Osteocyte (in vitro differentiated cells): ENCODE measurements at places on chromosomes 2 and 18.

DNA sequence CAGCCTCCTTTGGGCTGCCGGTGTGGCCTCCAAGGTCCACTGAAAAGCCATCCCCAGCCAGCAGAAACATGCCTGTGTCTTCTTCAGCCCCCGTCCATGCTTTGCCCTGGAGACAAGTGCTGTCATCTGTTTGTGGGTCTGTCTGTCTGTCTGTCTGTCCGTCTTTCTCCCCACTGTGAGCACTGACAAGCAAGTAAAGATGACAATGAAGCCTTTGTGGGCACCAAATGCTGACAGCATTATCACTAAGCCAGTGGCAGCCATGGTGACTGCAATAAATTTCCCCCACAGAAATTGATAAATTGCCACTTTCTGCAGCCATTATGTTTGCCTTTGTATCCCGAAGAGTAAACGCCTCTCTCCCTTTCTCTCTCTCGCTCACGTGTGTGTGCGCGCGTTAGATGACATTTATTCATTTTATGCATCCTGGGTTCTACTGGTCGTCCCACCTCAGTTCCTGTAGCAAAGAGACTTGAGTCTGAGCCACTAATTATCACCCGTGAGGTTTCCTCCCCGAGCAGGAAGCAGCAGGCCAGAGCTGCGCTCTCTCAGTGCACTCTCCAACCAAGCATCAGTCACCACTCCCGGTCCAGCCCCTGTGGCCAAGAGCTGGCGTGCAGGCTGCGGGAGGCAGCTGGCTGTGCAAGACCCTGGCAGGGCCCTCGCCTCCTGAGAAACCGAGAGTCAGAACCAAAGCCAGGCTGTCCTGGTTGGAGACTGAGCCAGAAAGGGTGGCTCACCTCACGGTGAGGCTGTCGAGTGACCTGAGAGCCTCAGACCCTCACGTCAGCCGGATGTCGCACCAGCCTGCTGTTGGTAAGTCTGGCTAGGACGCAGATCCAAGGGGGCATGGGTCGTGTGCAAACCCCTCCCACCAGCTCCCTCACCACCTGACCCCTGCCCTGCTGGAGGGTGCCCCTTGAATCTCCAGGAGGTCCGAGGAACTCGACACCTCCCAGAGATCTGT lies 6.9 kb downstream of the STEAP3 start:
- no peak for DNase-seq

- no peak for DNase-seq
Measured at GRCh38 chr2:234290671-234291070, 206.2 kb downstream of the ARL4C start.

DNA sequence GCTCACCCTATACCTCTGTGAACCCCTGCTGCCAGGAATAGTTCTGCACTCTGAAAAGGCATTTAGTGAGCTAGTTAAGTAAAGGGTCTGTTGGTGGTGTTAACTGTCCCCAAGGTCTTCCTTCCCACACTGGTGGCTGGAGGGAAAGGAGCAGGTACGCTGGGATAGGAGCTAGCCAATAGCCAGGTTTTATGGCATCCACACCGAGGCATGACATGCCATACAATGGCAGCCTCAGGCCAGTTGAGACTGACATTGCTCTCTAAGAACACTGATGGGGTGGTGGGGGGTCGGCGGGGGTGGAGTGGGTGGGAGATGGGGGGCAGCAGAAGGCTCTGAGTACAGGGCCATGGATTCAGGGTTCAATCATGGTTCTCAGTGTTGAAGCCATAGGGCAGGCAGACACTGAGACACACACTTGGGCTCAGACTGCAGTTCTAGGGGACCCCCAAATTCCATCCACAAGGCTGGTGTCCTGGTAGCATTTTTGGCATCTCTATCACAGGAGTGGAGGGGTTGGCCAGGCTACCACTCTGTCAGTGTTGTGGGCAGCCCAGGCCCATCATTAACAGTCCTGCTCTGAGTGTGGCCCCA lies 136.0 kb downstream of the CTIF start:
- no peak for DNase-seq

GRCh38 chr2:168571061-168571460 lies 115.0 kb downstream of the CERS6 start:
- DNase-seq, result no peak

DNA sequence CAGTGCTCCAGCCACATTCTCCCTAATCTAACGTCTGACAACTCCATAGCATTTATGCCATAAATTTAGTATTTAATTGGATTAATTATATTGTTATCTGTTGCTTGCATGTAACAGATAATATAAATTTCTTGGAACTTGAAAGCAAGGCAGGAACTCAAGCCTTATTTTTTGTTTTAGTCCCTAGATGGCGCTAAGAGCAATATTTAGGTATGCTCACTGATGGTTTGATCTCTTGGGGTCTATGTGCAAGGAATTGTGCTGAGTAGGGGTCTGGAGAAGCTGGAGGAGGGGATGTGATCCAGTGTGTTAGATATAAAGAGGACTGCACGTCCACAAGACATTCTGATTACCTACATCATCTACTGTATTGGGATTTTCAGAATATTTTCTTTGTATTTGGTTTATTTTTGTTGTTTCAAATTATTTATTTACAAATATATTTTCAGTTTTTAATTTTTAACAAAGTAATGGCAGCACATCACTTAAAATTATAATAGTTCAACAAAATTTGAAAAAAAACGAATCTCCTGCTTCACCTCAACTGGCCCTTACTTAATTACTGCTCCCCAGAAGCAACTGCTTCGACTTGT lies 32.8 kb downstream of the KATNAL2 start:
- no peak for DNase-seq

- DNase-seq, result no peak
Measured at GRCh38 chr2:202039278-202040078, 5.8 kb downstream of the FZD7 start.

GRCh38 chr2:121303531-121304263 lies 18.7 kb upstream of the TFCP2L1 start:
- DNase-seq, result peak; percentile 62

GRCh38 chr2:873651-874580 lies 76.7 kb upstream of the SNTG2 start:
- peak; percentile 78 for DNase-seq

GRCh38 chr18:79964330-79965118 lies at the start of gene HSBP1L1:
Gene HSBP1L1 (plus strand): TSS chr18:79964643. CDS start chr18:79964736, 93 bp downstream.
- DNase-seq, result no peak

- DNase-seq, result no peak
Measured at GRCh38 chr2:193580176-193580950, 1385.6 kb upstream of the TMEFF2 start.

DNA sequence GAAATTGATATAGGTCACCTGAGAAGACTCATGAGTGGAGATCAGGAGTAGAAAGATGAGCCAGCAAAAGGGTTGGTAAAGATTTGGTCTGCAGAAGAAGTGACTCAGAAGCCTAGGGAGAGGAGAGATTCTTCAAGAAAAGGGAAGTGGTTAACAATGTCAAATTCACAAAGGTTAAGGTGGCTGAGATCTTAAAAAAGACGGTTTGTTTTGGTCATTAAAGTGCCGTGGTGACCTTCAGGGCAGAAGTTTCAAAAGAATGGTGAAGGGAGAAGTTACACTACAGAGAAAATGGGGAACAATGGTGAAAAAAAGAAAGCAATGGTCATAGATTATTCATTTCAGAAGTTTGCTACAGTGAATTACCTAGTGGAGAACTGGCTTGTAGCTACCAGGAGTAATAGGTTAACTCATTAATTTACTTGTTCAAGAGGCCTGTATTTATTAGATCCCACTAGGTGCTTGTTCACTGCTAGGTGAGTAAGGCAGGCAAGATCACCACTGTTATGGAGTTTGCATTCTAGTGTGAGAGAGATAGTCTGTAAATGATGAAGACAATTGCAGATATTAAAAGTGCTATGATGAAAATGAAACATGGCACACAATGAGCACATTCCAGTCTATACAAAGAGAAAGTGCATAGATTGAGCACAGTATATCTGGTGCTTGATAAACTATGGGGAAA lies 43.0 kb downstream of the FBXO48 start:
- DNase-seq, result no peak

GRCh38 chr2:136242687-136243277 lies 124.8 kb upstream of the CXCR4 start:
- DNase-seq, result no peak

GRCh38 chr2:17736989-17737388 lies 16.6 kb downstream of the SMC6 start:
- no peak for DNase-seq

DNA sequence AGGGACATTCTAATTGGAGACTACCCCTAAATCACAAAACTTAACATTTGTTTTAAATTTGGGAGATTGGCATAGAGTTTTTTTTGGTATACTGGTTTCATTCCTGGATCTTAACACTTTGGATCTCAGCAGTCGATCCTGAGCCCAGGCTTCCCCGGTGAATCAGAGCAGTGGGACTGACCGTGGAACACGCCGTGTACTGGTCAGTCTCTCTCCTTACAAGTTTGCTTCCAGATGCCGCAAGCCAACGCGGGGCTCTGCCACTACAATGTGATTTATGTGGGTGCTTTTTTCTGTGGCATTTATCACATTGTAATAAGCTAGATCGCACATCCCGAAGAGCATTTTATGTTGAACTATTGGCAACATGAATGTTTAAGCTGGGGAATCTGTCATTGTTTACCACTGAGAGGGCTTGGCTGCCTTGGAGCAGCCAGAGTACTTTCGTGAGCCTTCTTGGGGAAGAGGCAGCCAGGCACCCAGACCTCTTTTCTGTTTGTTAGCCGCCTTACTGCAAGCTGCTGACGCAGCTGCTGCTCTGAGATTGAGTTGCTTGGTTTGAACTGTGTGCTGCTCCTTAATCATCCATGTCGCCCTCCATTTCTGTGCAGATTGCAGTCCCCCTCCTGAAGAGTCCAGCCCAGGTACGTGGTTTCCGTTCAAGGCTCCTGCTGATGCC lies 49.3 kb downstream of the COA5 start:
- no peak for DNase-seq

- no peak for DNase-seq
Measured at GRCh38 chr2:53209679-53210458, 557.7 kb upstream of the CHAC2 start.

- no peak for DNase-seq
Measured at GRCh38 chr2:101986804-101987740, 4.7 kb upstream of the IL1R2 start.

GRCh38 chr2:23436346-23437098 lies 51.5 kb downstream of the KLHL29 start:
- peak; percentile 66 for DNase-seq

- DNase-seq, result no peak
Measured at GRCh38 chr18:14189858-14190257, 57.6 kb upstream of the ZNF519 start.

DNA sequence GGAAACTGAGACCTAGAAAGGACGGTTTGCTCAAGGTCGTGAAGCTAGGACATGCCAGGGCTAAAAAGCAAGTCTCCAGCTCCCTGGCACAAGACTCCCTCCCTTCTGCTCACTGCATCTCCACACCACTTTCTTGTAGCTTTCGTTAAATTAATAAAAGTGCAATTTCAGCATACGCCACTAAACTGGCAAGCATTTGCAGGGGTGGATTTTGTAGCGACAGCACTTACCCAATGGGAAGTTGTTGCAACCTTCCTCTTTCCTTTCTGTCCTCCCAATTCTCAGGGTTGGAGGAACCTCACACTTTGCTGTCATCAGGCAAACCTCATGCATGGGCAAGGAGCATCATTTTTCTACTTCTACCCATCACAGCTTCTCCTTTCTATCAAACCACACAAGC lies 7.4 kb upstream of the RHOB start:
- no peak for DNase-seq

DNA sequence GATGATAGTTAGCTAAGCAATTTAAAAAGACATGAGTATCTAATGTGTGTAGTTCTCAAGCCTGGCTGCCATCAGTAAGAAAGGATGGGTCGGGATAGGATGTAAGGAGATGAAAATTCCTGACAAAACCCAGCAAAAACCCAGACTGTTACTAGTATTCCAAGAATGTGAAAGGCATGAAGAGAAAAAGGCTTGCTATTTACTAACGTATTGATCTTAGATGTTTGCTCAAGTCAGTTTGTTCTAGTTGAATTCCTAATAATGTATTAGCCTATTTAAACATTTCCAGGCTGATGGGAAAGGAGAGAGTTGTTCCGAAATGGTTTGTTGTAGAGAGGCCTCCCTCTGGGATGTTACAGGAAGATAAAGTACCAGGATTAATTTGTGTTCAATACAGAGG lies 88.2 kb downstream of the ZNF532 start:
- DNase-seq, result no peak

DNA sequence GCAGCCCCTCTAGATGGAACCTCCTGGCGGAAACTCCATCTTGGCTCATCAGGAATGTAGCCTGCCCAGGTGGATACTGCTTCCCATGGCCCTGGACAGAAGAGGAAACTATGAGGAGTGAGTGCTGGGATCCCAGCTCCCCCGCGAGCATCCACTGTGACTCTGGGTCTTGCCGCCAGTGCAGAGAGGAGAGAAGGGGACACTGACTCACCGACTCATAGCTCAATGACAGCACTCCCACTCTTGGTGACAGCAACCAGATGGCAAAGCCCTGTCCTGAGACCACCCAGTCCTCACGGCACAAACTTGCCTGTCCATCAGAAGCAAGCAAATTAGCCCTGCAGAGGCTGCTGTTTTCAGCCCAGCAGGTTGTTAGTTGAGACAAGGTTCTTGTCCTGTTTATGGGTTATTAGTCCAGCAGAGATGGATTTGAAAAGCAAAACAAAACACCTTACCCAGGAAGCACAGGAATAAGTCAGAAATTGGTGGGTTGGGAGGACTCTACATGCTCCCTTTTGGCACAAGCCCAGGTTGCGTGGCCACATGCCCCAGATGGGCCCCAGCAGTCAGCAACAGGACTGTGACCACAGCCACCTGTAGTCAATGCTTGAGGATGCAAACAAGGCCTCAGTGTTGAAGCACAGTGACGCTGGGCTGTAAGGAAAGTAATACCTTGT lies 111.5 kb upstream of the GLI2 start:
- DNase-seq, result no peak

- no peak for DNase-seq
Measured at GRCh38 chr2:132691556-132691955, 21.6 kb upstream of the LYPD1 start.

DNA sequence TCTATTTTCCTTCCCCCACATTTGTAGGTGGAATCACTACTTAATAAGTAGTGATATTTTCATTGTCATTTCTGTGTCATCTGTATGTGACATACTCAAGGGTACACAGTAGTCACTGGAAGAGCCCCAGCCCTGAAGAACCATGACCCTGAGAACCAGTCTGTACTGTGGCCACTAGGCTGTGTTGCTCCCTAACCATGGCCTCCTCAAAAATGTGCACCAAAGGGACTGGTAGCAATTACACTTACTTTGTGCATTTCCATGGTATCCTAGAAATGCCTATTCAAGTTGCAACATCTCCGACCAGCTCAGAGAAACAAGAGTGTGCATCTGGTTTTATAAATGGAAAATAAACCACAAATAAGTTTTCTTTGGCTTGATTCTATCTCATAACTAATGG lies 155.1 kb downstream of the DOCK10 start:
- DNase-seq, result no peak
